ENCODE measurements at places on chromosomes 2 and 18.

GRCh38 chr18:57813245-57813644, 10.1 kb upstream of the ATP8B1 start:
- no peak for DNase-seq

DNA sequence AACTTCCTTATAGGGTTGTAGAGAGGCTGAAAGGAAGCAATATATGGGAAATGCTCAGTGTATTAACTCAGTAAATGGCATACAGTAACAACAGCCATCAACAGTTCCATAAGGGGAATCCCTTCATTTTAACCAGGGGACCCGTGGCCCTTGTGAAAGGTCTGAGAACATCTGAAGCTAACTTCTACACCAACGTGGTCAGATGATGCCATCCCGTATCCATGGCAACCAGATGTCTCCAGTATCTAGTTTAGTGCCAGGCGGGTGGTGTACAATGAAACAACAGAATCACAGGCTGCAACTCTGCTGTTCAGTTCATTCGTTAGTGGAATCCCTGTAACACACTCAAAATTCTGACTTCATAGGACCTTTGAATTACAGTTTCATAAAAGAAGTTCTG, 162.3 kb downstream of the TGIF1 start:
- DNase-seq: no peak

GRCh38 chr2:186862869-186863709, 14.1 kb upstream of the ZSWIM2 start:
- no peak for DNase-seq

DNA sequence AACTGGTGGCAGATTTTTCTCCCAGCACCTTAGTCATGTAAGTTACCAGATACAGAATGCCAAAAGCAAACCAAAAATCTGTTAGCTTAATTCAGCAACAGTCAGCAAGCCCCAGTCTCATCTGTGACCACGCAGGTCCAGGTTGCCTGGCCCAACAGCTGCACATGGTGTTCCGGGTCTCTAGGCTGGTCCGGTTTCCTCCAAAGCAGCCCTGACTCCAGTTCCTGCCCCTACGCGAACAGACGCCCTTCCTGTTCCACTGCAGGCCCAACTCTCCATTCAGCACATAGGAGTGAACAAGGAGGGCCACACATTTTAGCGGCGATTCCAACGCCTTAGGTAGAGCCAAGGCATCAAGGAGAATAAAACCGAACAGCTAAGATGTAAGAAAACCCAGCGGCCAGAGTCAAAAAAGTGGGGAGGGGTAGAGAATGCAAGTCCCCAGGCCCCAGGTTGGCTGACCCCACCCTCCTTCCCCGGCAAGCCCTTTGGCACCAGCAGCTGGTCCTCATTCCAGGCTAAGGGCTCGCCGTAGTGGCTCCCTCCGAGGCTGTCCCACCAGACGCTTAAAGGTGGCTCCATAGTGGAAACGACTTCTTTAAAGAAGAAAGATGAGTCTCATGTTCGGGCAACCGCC, 1.5 kb downstream of the STK25 start:
- DNase-seq: no peak

- DNase-seq: no peak
These were observed 66.2 kb downstream of the CUL3 start for GRCh38 chr2:224518806-224519580.

DNA sequence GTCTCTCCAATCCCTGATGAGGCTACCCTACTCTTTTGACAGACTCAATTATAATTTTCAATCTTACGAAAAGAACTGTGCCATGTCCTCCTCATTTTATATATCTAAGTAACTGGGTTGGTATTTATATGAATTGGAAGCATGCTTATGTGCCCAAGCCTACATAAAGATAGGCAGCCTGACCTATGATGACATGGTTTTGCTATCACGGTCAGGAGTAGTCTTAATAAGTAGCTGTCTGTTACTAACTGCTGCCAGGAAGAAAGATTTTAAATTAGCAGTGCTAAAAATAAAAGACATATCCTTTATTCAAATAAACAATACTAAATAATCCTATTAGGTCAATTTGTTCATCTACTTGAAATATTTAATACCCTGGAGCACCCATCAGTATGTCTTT, 102.0 kb upstream of the DTNA start:
- no peak for DNase-seq

GRCh38 chr2:215000721-215001120, 137.7 kb downstream of the ABCA12 start:
- no peak for DNase-seq

GRCh38 chr2:130851624-130852382, 15.1 kb downstream of the ARHGEF4 start:
- DNase-seq: no peak

DNA sequence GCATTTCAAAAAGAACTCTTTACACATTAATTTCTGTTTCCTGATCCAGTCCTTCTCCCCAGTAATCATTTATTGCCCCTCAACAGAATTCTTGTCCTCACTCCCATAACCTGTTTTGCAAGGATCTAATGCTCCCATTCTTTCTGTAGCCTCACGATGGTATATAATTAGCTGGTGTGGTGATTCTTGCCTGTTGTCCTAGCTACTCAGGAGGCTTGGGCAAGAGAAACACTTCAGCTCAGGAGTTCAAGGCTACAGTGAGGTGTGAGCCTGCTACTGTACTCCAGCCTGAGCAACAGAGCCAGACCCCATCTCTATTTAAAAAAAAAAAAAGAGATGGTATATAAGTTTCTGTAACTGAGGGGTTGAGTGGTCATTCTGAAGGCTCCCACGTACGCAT, 7.7 kb upstream of the TRAPPC8 start:
- DNase-seq: no peak

DNA sequence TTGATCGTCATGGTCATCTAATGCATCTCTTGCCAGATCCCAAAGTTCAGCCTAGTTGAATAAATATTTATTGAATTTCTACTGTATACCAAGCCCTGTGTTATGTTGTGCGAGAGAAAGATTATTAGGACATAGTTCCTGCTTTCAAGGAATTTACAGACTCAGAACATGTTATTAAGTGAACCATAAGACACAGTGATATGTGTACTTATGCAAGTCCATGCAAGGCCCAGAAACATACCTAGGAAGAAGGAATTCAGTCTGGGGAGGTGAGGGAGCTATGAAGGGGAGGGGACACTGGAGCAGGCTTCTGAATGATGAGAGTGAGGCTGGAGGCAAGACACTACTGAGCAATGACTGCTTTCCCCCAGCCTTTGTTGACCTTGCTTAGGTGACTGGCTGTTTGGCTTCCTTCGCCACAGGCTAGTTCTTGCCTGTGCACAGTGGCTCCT, 81.4 kb downstream of the ACAA2 start:
- DNase-seq: no peak

DNA sequence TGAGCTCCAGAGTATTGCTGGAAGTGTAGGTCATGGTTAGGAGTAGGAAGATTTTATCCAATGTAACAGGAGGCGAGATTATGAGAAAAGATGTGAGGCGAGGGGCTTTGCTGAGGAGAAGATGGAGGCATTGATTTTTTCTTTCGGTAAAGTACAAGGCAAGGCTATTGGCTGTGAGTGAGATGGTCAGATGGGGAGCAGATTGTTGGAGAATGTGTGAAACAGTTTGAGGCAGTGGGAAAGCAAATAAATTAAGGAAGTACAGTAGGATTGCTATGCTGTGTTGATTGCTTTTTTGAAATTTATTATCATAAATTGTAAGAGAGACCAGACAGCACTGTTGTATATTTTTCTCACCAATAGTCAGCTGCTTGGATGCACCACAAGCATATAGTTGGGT, 173.3 kb downstream of the KCNE4 start:
- no peak for DNase-seq

- DNase-seq: no peak
These were observed 6.4 kb upstream of the TNS1 start for GRCh38 chr2:218009231-218009630.

GRCh38 chr2:1586251-1586922, 157.9 kb downstream of the PXDN start:
- DNase-seq: no peak

DNA sequence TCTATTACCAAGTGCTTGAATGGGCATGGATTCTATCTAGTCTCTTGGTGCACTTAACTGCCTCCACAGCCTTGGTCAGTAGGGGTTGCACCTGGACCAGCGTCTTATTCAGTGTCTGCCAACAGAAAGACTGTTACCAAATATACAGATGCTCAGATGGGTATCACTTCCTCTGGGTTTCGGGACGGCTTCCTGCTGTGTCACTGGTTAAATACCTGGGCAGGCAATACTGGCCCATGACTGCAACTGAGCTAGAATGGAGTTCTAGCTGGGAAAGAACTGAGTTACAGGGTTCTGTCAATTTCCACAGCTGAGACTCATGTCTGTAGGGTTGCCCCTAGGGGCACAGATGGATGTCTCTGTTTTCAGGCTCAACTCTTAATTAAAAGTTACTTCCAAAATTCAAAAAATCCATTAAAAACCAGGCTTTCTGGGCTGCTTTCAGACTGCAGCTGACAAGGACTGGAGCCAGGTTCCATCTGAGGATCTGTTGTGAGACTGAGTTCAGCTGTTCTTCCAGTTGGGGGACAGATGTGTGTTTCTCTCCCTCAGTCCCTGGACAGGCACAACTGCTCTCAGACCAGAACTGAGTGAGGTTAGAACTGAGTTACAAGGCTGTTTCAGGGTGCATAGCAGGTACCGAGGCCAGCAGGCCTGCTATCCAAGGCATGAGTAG, 789.6 kb upstream of the SLC8A1 start:
- no peak for DNase-seq

GRCh38 chr2:46200100-46200690, 97.0 kb upstream of the EPAS1 start:
- no peak for DNase-seq

DNA sequence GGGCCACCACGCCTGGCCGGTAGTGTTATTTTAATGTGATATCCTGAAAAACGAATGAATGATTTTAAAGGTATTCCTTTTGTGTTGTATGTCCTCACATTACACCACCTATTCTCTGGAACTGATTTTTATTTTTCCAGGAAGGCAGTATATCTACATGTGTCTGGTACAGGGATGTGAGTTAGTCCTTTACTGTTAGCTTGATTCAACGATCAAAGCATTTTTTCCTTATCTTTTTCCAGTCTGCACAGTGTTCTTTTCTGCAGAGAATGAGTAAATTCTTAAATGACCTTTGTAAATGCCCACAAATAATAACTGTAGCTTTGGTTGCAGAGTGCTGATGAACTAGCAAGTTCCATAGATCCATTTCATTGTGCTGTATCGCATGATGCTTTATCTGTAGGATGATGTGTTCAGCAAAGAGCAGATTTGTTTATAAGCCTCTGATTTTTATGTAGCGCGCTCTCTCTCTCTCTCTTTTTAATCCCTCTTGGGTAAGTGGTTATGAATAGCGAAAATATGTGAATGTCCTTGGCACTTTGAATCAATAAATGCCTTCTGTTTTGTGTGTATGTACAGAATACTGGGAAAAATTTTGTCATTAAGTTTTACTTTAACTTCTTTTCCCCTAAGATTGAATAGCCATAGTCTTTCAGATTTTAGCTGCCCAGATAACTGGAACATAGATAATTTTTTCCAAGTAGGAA, 82.5 kb upstream of the EML6 start:
- no peak for DNase-seq

DNA sequence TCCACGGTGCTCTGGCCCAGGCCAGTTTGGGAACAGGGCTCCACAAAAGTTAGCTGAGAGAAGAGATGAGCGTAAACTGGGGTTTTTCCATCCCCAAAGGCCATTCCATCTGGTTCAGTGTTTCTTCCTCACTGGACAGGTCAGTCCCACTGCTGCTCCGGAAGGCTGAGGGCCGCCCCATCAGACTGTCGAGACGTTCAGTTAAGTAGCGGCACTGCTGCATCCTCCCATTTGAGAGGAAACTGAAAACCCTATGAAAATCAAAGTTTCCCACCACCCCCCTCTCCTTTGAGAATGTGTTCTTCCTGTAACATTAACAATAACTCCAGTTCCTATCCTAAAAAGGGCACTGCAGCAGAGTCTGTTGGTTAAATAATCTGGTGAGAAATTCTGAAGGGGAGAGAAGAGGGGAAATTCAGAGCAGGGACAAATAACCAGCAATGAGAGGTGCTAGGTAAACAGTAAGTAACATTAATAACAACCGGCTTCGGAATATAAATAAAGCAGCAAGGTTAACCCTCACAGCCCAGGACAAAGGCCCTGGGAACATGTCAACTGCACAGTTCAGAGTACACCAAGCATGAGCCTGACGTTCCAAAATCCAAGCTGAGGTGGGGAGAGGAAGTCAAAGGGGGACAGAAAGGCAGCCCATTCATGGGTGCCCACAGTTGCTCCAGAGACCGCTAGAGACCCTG, 55.4 kb downstream of the UXS1 start:
- DNase-seq: no peak

- no peak for DNase-seq
These were observed 444 bp upstream of the MMADHC start for GRCh38 chr2:149587950-149588487.

DNA sequence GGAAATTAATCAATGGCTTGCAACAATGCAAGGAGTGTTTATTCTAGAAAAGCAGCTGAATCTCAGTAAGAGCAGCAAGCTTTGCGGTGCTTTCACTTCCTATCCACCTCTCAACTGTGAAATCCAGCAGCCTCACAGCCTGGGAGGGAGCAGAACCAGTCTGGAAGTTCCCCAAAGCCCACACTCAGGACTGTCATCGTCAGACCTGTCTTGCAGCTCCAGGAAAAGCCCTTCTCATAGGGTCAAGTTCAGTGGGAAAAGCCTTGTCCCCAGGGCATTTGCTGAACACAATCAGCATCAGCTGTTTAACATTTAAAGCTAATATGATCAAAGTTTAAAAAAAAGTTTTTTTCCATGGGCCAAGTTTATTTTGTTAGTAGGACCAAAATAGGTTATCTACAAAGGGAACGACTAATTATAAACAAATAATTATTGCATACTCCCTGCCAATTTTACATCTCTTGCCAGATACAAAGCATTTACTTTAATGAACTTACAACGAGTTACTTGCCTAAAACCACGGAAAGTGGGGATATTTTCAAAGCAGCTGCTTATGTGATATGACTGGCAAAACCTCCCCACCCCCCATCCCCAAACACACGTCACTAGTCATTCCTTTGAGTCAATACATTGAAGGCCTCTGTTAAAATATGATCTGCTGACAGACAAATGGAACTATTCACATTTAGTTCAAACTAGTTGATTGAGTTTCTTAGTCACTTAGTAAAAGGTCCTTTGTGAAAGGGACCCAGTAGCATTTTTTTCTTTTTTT, 36.8 kb downstream of the PARD6G start:
- no peak for DNase-seq

DNA sequence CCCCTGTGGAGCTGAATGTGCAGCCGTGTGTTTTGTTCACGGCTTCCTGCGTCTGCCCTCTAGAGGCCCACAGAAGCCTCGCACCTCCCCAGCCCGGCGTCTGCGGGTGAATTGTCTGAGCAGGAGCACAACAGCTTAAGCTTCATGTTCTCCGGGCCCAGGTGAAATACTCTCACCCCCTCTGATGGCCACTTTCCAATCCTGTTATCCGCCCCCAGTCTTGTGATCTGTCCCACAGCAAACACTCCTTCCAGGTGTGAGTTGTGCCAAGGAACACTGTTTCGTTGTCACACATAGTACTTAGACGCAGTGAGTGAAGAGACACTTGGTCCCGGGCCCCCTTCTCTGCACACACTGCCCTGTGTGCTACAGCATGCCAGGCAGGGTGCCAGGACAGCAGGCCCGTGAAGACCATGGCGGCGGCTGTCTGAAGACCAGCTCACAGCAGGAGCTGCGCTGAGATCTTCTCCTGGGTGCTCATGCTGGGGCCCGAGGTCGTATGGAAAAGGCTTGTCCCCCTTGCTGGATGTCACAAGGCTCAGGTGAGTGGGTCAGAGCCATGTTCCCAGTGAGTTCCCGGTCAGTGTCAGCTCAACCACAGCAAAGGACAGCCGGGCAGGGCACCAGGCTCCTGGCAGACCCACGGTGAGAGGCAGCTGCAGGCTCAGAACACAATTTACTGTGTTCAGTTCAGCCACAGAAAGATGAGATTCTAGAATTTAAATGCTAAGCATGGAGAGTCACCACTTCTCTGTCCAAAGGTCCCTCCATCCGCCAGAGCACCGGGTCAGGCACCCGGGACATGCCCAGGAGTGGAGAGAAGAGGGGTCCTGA, 6.8 kb upstream of the PXDN start:
- DNase-seq: peak; percentile 75
